ENCODE measurements at places on chromosomes 11 and 22. TPM values are rescaled to one million over a fixed set of nuclear protein-coding genes. Genes with fewer than 3 reads are reported as not detected.

Gene SLC7A4
- 0.33 TPM for total RNA-seq

Gene C11orf21
- total RNA-seq: not detected

Gene DAGLA
- total RNA-seq: 5.3 TPM

GRCh38 chr22:47631571-47632102, 869.2 kb downstream of the TBC1D22A start:
- H3K36me3 ChIP-seq: no peaks in the 10 kb centered on the region
- no peaks in the 10 kb centered on the region for H3K27me3 ChIP-seq
- no peak overlapping the region for H3K4me3 ChIP-seq

- no peak overlapping the region for H3K4me3 ChIP-seq
- H3K27me3 ChIP-seq: no peaks in the 10 kb centered on the region
- H3K4me1 ChIP-seq: no peaks in the 10 kb centered on the region
Observed at GRCh38 chr11:3094223-3094824, 37.1 kb upstream of the CARS1 start.

DNA sequence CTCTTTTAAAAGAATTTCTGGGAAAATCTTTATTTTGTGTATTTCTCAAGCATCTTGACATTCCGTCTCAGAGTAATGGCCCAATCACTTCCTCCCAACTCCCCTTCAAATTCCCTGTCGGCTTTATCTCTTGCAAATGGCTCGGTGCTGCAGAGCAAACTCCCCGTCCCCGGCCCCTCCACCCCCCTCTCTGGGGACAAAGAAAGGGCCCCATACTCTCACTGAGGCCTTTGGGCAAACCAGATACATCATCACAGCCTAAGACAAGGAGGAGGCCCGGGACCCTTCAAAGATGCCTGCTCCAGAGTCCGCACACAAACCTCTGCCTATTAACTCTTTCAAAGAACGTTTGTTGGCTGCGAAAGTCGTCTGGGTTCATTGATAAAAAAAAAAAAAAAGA, 3.9 kb upstream of the SMIM38 start:
- peak; percentile 74 for DNase-seq
- H3K27ac ChIP-seq: peak overlapping the region; percentile 72
- no peaks in the 10 kb centered on the region for H3K4me1 ChIP-seq
- H3K36me3 ChIP-seq: no peaks in the 10 kb centered on the region
- no peaks in the 10 kb centered on the region for H3K27me3 ChIP-seq

DNA sequence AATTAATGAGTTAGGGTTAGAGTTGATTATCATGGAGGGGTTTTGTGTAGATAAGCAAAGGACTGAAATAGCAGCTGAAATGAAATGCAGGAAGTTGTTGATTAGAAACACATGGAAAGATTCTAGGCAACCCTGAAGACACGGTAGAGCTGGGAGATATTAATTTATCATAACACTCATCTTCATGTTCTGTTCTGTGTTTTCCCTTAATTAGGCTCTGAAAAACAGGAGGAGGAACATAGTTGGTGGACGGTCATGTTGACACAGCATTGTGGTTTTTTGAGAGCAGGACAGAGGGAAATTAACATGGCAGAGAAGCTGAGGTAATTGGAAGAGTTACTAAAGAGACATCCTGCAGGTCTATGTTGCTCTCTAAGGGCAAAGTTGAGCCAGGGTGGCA, 138.8 kb upstream of the UBASH3B start:
- peaks cover 28% of the 10 kb centered on the region for H3K27me3 ChIP-seq
- H3K36me3 ChIP-seq: no peaks in the 10 kb centered on the region
- H3K27ac ChIP-seq: no peak overlapping the region
- no peaks in the 10 kb centered on the region for H3K4me1 ChIP-seq

DNA sequence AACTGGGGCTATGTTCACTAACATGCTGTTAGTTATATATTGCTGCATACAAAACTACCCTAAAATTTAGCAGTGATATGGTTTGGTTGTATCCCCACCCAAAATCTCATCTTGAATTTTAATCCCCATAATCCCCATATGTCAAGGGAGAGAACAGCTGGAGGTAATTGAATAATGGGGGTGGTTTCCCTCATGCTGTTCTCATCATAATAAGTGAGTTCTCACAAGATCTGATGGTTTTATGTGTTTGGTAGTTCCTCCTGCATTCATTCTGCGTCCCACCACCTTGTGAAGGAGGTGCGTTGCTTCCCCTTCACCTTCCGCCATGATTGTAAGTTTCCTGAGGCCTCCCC, 10.0 kb upstream of the PATL1 start:
- DNase-seq: no peak
- no peaks in the 10 kb centered on the region for H3K36me3 ChIP-seq
- H3K4me3 ChIP-seq: peak overlapping the region; percentile 54
- no peaks in the 10 kb centered on the region for H3K4me1 ChIP-seq
- no peak overlapping the region for H3K27ac ChIP-seq
- no peaks in the 10 kb centered on the region for H3K27me3 ChIP-seq

- H3K27me3 ChIP-seq: no peaks in the 10 kb centered on the region
- H3K4me3 ChIP-seq: no peak overlapping the region
- H3K4me1 ChIP-seq: no peaks in the 10 kb centered on the region
- H3K27ac ChIP-seq: no peak overlapping the region
- H3K36me3 ChIP-seq: peaks cover 25% of the 10 kb centered on the region
Observed at GRCh38 chr22:43179911-43180195, 7.1 kb downstream of the TTLL12 start.

DNA sequence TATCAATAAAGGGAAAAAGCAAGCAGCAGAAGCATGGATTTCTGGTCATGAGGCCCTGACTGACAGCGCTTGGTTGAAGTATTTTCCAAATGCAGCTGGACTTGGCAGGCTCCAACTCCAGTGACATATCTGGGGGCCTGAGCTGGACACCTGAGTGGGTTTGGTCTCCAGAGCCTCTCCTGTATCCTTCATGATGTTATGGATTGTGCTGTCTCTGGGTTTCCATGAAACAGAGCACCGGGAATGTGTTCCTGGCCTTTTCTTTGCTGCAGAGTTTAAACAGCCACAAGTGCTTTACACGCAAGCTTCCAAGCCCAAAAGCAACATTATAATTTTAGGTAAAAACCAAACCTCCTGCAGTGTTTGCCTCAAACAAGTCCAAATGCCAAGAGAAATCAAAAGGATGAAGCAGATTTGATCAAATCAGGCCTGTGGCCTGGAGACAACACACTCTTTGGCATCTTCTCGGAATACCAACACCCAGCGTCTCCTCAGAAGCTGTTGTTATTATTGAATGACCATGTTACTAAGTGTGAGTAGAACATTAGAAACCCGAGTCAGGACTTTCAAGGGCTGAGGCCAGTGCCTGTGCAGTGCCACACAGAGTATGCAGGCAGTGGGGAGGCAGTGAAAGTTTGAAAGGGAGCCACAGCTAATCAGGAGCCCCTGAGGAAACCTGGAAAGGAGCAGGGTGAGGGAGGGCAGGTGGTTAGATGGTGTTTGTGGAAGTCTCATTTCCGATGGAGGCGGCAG, 42.0 kb downstream of the ME3 start:
- no peak for DNase-seq
- peaks cover 5% of the 10 kb centered on the region for H3K4me1 ChIP-seq
- no peak overlapping the region for H3K4me3 ChIP-seq
- no peaks in the 10 kb centered on the region for H3K27me3 ChIP-seq
- H3K36me3 ChIP-seq: no peaks in the 10 kb centered on the region

GRCh38 chr11:78952890-78953289, 378.2 kb upstream of the NARS2 start:
- H3K27ac ChIP-seq: no peak overlapping the region
- no peaks in the 10 kb centered on the region for H3K27me3 ChIP-seq
- DNase-seq: no peak
- H3K36me3 ChIP-seq: no peaks in the 10 kb centered on the region
- H3K4me1 ChIP-seq: peaks cover 26% of the 10 kb centered on the region
- H3K4me3 ChIP-seq: no peak overlapping the region

GRCh38 chr11:73267906-73268540, 4.1 kb upstream of the P2RY6 start:
- peaks cover 10% of the 10 kb centered on the region for H3K4me1 ChIP-seq
- H3K36me3 ChIP-seq: no peaks in the 10 kb centered on the region
- no peak overlapping the region for H3K27ac ChIP-seq
- H3K4me3 ChIP-seq: no peak overlapping the region

GRCh38 chr11:9459667-9460321, 1.0 kb upstream of the ZNF143 start:
- no peaks in the 10 kb centered on the region for H3K36me3 ChIP-seq
- H3K4me1 ChIP-seq: no peaks in the 10 kb centered on the region
- peak; percentile 67 for DNase-seq
- peak overlapping the region; percentile 100 for H3K27ac ChIP-seq
- no peaks in the 10 kb centered on the region for H3K27me3 ChIP-seq

GRCh38 chr11:61082931-61083531, 19.3 kb upstream of the CD5 start:
- no peak for DNase-seq
- H3K27me3 ChIP-seq: no peaks in the 10 kb centered on the region
- H3K4me1 ChIP-seq: no peaks in the 10 kb centered on the region
- H3K4me3 ChIP-seq: no peak overlapping the region
- no peaks in the 10 kb centered on the region for H3K36me3 ChIP-seq

DNA sequence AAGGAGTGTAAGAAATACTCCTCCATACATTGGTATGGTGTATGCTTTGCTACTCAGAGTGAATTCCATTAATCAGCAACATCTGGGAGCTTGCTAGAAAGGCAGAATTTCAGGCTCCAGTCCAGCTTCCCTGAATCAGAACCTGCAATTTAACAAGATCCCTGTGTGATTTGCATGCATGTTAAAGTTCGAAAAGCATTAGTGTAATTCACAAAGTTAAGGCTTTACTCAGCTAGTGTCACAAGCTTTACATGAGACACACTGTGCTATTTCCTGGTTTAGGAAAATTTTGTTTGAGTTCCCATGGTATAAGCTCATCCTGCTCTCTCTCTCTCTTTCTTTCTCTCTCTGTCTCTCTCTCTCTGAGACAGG, 37.0 kb upstream of the HEPHL1 start:
- H3K36me3 ChIP-seq: no peaks in the 10 kb centered on the region
- H3K27me3 ChIP-seq: peaks cover 5% of the 10 kb centered on the region
- H3K27ac ChIP-seq: no peak overlapping the region
- peaks cover 3% of the 10 kb centered on the region for H3K4me1 ChIP-seq

GRCh38 chr11:69511358-69512055, 30.0 kb downstream of the LINC01488 start:
- H3K4me3 ChIP-seq: no peak overlapping the region
- no peaks in the 10 kb centered on the region for H3K4me1 ChIP-seq
- H3K36me3 ChIP-seq: no peaks in the 10 kb centered on the region

DNA sequence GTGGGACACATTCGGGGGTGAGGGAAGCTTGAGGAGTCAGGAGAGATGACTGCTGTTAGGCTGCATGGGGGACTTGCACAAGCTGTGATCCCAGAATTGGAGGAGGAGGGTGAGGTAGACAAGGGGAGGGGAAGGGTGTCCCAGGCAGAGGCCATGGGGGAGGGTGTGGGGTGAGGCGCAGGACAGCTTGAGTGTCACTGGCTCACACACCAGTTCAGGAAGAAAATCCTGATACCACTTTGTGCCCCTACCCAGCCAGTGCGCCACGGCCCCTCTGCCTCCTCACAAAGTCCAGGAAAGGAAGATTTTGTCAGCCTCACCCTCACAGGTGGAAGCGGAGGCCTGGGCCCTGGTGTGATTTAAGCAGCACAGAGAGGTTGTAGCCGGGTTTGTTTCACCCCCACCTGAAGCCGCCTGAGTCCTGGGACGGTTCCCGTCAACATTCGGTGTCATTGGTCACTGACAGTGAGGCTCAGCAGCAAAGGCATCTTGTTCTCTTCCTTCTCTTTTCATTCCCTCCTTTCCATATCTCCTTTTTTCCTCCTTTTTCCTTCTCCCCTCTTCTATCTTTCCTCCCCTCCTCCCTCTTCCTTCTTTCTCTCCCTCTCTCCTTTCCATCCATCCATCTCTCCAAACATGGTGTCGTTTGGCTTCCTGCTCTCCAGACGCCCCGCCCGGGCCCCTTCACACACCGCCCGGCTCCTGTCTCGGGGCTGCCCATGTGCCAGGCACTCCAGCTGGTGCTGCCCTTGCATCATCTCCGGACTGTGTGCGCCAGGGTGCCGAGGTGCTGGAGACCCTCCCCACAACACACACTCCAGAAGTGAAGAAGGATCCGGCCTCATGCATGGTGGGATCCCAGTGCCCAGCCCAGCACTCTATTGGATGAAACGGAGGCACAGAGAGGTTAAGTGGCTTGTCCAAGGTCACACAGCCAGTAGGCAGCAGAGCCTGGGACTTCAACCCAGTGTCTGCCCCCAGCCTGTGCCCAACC, 89.3 kb downstream of the MPPED1 start:
- no peak overlapping the region for H3K27ac ChIP-seq
- H3K4me1 ChIP-seq: no peaks in the 10 kb centered on the region
- DNase-seq: no peak

DNA sequence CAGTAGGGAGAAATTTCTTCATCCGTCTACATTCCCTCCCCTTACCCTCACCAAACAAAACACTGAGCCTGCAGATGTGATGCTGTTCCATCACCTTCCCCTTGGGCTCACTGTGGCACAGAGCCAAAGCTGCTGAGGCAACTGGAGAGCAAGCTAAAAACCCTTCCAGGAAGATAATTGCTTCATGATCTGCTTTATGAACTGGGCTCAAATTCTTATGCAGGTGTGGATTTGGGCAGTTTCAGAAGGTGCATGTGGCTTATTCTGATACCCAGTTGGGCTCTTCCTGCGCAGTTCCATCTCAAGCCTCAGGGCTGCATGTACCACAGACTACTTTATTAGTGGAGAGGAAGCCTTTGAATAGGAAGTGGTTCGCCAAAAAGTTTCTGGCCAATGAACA, 58.3 kb downstream of the AAMDC start:
- no peak overlapping the region for H3K27ac ChIP-seq
- no peaks in the 10 kb centered on the region for H3K27me3 ChIP-seq
- H3K4me3 ChIP-seq: no peak overlapping the region
- H3K4me1 ChIP-seq: no peaks in the 10 kb centered on the region
- DNase-seq: no peak
- peaks cover 37% of the 10 kb centered on the region for H3K36me3 ChIP-seq

All from endodermal cell (in vitro differentiated cells).